ENCODE measurements at places on chromosomes 7 and 10.
A peak's percentile ranks its signal among the peaks of the same experiment; 100 is the strongest.

- no peak for DNase-seq
These were observed 76.8 kb downstream of the PTN start for GRCh38 chr7:137266764-137267163.

GRCh38 chr10:33247221-33247922 is 87.1 kb downstream of the NRP1 start:
- DNase-seq = no peak

GRCh38 chr10:71727738-71728737 is 8.5 kb upstream of the C10orf105 start:
- DNase-seq = no peak

GRCh38 chr7:52270301-52270700 is 765.1 kb upstream of the POM121L12 start:
- no peak for DNase-seq

DNA sequence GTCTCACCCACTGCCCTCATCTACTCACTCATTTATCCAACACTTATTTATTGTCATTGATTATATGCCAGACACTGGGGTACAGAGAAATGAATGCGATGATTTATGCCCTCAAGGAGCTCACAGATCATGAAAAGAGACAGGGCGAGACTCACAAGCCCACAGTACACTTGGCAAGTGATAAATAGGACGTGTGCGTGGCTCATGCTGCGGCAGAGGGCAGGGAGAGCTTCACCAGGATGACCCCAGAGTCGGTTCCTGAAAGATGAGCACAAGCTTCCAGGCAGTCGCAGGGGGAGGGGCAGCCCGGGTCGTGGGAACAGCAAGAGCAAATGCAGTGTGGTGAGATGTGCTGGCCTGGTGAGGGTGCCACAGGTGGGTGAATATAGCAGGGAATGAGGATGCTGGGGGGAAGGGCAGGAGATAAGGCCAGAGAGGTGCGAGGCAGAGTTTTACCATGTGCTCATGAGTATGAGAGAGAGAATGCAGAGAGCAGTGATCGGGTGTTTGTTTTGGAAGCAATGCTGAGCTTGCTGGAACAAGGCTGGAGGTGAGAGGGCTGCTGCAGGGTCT is 70.9 kb downstream of the ATXN7L1 start:
- DNase-seq = no peak

DNA sequence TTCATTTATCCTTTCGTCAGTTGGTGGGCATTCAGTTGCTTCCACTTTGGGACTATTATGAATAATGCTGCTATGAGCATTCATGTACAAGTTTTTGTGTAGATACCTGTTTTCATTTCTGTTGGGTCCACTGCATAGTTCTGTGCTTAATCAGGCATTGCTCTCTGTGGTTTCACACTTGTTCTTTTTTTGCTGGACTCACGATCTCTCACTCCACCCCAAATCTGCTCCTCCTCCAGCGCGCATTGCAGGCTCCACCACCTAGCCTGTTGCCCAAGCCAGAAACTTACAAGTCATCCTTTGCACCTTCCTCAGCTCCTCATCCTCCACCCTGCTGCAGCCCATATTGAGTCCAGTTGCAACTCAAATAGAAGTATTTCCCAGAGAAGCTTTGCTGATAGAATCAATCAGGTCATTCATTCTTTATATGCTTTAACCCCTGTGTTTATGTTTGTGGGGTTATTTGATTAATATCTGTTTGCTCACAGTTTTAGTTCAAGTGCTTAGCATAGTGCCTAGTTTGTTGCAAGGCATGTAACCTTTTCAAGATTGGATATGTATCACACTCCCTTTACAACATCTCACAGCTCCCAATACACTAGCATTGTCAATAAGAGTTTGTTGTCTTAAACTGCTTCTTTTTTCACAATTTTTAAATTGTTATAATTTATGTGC is 16.6 kb upstream of the AFAP1L2 start:
- no peak for DNase-seq

GRCh38 chr10:91745090-91745831 is 53.0 kb upstream of the TNKS2 start:
- no peak for DNase-seq

DNA sequence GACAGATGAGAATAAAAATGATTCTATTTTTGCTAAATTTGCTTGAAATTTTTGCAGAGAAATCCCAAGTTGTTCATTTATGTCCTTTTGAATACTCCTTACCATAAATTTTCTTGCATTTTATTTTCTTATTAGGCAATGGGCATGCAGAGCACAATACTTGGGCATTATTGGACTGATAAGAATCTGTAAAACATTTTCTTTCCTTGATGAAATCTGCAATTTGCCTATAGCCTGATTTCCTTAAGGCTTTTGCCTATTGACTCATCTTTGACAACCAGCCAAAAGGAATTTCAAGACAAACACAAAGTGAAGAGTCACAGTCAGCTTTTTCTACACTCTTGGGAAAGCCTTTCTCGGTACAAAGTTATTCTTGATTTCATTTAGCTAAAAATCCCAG is 30.5 kb upstream of the GNAT3 start:
- DNase-seq = no peak

- DNase-seq = no peak
These were observed 128.0 kb downstream of the RSU1 start for GRCh38 chr10:16689227-16689626.

- DNase-seq = no peak
These were observed 28.8 kb downstream of the XPNPEP1 start for GRCh38 chr10:109894516-109894915.

- DNase-seq = no peak
These were observed 190.9 kb downstream of the RNLS start for GRCh38 chr10:88392222-88392621.

DNA sequence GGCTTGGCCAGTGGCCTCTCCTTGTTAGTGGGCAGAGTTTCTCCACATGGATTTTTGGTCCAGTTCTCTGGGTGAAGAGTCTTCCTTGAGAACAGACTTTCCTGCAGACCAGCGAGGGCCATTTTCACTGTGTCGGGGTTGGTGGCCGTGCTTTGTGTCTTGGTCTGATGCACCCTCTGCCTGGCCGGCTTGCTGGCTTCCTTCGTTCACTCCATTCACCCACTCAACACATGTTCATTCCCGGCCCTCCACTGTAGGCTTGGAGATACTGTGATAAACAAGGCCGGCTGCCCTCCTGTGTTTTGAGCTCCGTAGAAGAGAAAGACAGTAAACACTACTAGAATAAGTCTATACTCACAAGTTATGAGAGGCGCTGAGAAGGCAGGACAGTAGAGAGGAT is 76.8 kb upstream of the BTBD16 start:
- DNase-seq = no peak

DNA sequence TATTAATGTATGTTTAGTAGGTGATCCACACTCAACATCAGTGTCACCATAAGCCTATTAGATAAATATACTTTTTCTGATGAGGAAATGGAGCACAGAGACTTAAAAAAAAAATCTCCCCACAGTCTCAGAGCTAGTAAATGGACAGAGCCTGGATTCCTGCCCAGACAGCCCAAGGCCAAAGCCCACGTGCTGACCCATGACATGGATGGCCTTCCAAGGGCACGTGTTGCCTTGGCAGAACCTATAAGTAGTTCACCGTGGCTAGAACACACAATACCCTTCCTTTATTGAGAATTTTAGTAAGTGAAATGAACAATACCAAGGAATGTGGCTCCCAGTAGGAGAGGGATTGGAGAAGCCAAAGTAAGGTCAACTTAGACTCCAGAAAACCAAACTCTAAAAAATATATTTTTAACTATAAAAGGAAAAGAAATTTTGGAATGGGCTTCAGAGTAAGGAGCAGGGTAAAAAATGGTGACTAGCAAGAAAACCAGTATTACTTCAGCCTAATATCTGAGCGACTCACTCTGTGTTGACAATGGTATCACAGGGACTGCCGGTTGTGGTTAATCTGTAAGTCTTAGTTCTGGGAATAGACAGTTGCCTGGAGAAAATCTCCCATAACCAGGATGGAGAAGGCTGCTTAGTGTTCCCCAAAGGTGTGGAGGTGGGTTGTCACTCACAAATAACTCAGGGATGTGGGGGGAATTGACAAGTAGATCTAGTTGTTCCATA is 223.0 kb downstream of the SORCS1 start:
- DNase-seq = no peak

- DNase-seq = peak; percentile 66
These were observed 2.0 kb upstream of the TNRC18 start for GRCh38 chr7:5425507-5426225.

DNA sequence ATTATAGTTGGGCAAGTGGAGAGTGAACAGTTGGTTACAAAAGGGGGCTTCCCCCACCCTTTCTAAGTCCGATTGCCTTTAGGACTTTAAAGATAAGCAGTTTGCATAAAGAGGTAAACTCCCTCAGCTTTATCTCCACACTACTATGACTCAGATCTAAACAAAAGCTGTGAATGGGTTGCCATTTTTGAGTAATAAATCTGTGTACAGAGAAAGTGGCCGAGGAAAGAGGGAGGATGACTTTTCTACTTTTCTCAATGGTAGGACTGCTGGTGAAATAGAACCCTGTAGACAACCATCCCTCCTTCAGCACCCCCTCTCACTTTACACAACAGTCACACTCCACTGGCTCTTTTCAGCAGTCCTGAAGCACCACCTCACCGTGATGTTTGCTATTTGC is 71.2 kb downstream of the DNMBP start:
- DNase-seq = no peak

- no peak for DNase-seq
These were observed 65.8 kb downstream of the MTURN start for GRCh38 chr7:30200591-30200990.

DNA sequence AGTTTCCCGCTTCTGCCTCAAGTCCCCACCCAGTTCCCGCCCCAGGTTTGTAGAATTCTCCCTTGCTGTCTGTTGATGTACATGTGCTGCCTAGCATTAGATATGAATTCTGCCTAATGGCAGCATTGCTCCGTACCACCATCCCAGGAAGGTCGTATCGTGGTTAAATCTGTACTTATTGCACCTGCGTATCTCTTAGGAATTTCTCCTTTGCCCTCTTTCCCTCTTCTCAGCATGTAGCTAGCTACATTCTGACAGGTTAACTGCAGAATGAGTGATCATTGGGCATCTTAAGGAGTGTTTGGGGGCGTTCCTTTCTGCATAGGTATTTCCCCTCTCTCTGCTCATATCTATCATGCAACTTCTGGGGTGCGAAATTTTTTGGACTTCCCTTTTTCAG is 293.1 kb downstream of the GPR158 start:
- no peak for DNase-seq

- no peak for DNase-seq
These were observed 53.8 kb downstream of the TMEM26 start for GRCh38 chr10:61399406-61399805.

DNA sequence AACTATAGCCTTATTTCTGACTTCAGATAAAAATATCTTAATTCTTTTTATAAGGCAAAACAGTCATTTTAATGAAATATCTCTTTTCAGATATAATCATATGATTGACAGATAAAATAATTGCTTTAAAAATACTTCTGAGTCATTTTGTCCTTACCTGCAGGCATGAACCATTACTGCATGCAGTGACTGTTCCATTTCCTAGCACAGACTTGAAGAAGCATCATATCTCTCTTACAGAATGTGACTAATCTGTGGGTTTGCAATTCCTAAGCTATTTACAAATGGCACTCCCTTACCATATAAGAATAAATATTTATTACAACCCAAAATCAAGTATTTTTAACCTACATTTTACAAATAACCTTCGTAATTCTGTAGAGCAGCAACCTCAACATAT is 120.7 kb downstream of the SRPK2 start:
- DNase-seq = no peak

- DNase-seq = no peak
These were observed 137.7 kb downstream of the WNT2 start for GRCh38 chr7:117185124-117185523.

- no peak for DNase-seq
These were observed 911 bp upstream of the HNRNPH3 start for GRCh38 chr10:68330852-68331454.

DNA sequence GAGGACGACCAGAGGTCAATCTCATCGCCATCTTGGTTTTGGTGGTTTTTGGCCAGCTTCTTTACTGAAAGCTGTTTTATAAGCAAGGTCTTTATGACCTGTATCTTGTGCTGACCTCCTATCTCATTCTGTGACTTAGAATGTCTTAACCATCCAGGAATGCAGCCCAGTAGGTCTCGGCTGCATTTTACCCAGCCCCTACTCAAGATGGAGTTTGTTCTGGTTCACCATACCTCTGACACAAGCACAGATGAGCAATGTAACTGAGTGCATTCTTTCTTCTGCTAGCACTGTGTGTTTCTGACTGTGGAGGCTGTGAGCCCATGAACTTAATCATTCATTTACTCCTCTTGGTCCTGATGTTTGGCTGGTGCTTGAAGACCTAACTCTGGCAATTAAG is 794.5 kb upstream of the CELF2 start:
- DNase-seq = no peak

- DNase-seq = no peak
These were observed 6.4 kb downstream of the CDHR1 start for GRCh38 chr10:84200537-84201243.

- DNase-seq = no peak
These were observed 108.3 kb downstream of the CPXM2 start for GRCh38 chr10:123783296-123783695.

GRCh38 chr7:30145426-30145970 is 10.7 kb downstream of the MTURN start:
- DNase-seq = no peak

DNA sequence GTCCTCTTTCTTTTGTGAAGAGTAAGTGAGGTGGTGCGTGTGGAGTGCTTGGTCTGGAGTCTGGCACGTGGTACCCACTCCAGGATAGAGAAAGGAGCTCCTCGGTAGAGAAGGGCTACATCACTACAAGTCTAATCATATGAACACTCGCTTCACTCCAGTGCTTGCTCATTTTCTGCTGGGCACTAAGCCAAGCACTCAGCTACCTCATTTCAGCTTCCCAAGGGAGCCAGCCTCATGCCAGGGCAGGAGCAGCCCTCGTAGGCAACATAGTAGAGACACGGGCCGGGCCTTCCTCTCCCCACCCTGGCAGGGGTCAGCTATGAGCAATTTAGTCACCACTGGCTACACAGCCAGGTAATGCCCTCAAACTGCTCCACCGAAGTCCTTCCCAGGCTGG is 11.4 kb upstream of the HSPA12A start:
- no peak for DNase-seq

DNA sequence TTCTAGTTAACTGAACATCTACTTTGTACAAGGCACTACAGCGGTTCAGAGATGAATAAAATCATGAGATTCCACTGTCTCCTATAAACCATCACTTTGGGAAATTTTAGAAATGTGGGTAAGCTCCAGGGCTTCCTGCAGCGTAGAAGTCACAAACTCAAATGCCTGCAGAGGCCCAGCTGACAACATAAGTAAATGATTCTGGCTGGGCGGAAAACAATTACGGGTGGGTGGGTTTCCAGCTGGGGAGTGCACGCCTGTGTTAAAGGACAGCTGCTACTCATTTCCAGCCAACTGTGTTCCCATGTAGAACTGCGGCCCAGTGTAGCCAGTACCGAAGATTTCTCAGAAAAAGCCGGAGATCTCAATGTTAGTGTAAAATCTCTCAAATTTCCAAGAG is 69.5 kb upstream of the ATRNL1 start:
- DNase-seq = no peak

DNA sequence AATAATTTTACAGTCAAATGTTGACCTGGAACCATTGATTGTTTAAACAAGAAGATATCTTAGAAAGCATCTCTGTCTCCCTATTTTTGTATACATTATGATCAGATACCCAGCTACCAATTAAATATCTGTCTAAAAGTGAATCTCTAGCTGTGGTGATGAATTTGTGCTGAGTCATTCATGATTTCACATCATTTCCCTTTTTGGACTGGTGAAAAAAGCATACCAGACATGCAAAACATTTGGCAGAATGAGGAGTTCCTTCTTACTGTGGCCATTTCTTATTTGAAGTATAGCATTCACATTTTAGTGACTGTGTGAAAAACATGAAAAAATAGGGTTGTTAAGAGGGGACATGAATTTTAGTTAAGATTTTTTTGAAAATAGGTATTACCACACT is 98.0 kb upstream of the GATA3 start:
- DNase-seq = no peak
